Right ventricle myocardium inferior (tissue), 1 donor: ENCODE measurements at places on chromosomes 3 and 15. TPM values are rescaled to one million over a fixed set of nuclear protein-coding genes. Genes with fewer than 3 reads are reported as not detected.

DNA sequence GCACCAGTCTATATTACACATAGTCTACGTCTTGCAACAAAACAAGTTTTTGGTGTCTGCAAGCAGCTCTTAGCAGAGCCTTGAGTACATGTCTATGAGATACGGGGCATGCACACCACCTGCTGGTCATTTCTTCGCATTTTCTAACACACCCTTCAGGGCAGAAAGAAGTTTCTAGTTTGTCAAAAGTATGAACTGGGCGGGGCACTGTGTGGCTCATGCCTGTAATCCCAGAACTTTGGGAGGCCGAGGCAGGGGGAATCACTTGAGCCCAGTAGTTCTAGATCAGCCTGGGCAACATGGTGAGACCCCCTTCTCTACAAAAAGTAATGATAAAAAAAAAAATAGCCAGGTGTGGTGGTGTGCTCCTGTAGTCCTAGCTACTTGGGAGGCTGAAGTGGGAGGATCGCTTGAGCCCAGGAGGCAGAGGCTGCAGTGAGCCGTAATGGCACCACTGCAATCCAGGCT lies 64.2 kb upstream of the ARL8B start:
- DNase-seq = no peak

- DNase-seq = no peak
Observed at GRCh38 chr3:30204126-30204525, 402.3 kb upstream of the TGFBR2 start.

GRCh38 chr3:47079432-47079831 lies 84.5 kb downstream of the SETD2 start:
- DNase-seq = no peak

GRCh38 chr3:52892625-52893311 lies 4.6 kb downstream of the STIMATE start:
- no peak for DNase-seq

DNA sequence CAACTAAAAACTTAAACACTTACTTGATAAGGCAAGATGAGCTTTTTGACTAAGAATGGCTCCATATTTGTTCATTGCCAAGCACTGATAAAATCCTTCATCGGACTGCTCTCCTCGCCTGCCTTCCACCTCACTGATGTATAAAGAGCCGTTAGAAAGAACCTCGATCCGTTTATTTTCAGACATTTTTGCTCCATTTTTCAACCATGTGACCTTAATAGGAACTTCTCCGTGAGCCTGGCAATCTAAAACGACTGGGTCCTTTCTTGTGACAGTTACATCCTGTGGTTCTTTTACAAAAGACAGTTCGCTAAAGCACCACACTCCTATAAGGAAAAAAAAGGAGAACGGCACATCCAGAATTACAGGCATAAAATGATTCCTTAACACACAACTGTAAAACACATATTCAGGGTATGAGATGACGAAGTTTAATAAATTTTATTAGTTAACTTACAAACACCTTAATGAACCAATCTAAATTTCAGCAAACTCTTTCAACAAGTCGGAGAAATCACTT lies 2.5 kb downstream of the PRTG start:
- DNase-seq = no peak

GRCh38 chr3:148078658-148079057 lies 619.0 kb upstream of the AGTR1 start:
- no peak for DNase-seq

DNA sequence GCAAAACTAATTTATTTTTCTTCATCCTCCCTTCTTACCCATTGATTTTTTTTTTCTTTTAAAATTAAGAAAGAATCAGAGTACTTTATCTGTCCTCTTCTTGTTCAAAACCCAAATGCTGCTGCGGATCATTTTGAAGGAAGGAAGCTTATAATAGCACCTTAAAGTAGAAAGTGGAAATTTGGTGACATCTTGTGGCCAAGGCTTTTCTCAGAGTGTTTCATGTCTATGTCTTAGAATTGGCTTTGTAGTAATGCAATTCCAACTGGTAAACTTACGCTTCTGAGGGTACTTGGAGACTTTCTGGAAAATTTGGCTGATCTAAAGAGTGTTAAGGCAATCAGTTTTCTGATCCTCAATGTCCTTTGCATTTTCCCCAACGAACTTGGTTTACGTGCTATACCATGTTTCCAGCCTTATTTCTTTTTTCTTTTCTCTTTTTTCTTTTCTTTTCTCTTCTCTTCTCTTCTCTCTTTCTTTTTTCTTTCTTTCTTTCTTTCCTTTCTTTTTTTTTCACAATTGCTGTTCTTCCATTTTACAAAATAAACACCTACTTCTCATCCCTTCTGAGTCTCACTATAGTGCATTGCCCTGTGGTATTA lies 30.7 kb downstream of the C3orf38 start:
- DNase-seq = no peak

GRCh38 chr3:129434140-129434539 lies 5.6 kb downstream of the MBD4 start:
- DNase-seq = no peak

Gene MED12L
- 0.49 TPM for total RNA-seq

Gene CKMT1B
- total RNA-seq = 0.76 TPM

Gene TMC3
- total RNA-seq = not detected

Gene TTLL13
- not detected for total RNA-seq
